ENCODE measurements at places on chromosomes 12 and 14.
A peak's percentile ranks its signal among the peaks of the same experiment; 100 is the strongest.

GRCh38 chr12:130145731-130146130 is 16.5 kb upstream of the FZD10 start:
- no peak for DNase-seq

GRCh38 chr12:93107514-93108312 is 178.6 kb upstream of the EEA1 start:
- DNase-seq, result no peak

DNA sequence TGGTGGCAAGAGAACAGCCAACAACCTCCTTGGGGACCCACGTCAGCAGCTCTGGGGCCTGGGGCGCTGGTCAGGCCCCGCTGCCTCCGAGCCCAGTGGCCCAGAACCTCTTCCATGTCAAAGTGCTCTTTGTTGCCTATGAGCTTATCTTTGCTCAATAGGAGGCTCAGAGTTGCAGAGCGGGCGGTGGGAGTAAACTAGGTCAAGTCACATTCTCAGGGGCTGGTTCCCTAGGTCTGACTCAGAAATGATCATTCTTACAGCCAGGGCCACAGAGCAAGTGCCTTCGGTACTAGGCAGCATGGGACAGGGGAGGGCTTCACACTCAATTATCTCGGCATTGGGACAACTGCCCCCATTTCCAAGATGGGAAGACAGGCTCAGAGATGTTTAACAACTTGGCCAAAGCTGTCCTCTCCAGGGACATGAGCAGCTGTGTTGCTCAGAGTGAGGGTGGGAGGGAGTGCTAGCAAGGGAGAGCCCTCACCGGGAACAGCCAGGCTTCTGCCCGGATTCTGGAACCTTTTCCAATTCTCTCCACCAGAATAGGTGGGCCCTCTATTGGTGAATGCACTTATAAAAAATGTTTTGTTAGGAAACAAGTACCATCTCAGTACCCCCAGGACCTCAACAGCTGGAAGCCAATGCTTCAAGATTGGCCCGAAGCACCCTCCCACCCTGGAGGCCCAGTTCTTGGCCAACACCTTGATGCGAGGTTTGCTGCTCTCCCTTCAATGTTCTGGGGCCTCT is 11.9 kb downstream of the SLC25A29 start:
- no peak for DNase-seq

- no peak for DNase-seq
Observed at GRCh38 chr12:49698619-49699545, 8.3 kb downstream of the FMNL3 start.

GRCh38 chr12:49917166-49917787 is 13.6 kb upstream of the FAIM2 start:
- no peak for DNase-seq

DNA sequence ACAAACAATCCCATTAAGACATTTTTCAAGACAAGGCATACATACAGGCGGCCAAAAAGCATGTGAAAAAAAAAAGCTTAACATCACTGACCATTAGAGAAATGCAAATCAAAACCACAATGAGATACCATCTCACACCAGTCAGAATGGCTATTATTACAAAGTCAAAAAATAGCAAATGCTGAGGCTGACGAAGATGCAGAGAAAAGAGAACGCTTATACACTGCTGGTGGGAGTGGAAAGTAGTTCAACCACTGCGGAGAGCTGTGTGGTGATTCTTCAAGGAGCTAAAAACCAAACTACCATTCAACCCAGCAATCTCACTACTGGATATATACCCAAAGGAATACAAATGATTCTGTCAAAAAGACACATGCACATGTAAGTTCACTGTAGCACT is 216.7 kb downstream of the FOXG1 start:
- DNase-seq, result no peak

DNA sequence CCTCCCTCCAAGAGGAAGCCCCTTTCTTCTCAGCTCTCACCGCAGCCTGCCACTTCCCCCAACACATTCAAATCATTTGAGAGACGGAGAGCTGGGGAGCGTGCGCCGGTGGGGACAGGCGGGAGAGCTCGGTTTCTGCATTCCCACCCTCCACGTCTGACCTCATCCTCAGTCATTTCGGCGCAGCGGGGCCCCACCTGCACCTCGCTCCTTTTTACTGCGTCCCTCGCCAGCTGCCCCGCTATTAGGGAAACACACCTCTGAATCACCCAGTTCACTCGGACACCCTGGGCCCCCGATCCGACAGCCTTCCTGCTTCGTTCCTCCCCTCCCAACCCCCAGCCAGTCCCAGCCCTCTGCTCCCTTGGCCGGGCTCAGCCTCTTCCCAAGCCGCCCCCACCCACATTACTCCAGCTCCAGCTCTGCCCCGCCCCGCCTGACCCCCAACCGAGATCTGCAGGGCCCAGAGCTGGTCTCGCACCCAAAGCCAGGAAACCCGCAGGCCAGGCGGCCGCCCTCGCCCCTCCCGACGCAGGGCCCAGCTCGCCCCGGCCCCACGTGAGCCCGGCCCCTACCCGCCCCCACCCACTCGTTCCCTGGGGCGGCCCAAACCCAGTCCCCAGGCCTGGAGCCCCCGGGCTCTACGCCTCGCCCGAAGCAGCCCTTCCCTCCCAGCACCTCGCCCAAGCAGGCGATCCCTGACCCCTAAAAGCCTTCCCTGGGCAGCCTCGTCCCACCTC is 783 bp downstream of the CORO1C start:
- DNase-seq, result peak; percentile 35

- DNase-seq, result no peak
Observed at GRCh38 chr12:125015680-125016310, 22.4 kb downstream of the BRI3BP start.

GRCh38 chr12:52517005-52517835 is 3.0 kb downstream of the KRT5 start:
- DNase-seq, result no peak

DNA sequence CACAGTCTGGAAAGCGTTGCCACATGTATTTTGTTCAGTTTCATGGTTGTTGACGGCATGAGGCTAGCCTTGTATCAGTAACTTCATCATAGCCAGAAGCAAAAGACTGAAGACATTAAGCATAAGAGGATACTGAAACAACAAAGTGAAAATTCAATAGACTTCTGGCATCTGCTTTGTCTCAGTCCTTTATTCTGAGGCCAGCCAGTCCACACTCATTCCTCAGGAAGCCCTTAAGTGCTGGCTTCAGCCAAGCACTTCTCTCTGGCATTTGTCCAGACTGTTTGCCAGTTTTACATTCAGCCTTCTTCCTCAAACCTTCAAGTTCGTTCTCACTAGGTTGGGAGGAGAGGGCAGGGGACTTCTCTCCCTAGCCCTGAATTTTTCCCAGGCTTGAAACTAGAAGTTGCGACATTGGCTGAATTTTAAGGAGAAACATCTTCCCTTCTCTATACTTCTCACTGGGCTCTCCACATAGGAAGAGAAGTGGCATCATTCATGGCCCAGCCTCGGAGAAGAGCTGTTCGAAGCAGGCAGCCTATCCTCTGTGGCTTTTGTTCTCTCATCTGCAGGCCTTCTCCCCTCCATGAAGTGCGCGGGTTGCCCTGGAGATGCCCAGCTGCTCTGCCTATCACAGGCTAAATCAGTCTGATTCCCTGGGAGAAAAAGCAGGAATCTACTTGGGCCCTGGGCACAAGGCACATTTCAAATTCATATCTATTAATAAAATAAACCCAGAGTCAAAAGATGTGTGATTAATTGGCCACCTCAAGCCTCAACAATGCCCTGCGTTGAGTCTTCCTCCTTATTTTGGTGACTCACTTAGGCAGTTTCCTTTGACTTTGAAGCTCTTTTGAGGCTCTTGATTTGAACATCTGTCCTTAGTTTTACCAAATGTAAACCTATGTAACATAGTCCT is 130.9 kb upstream of the PLEKHA5 start:
- no peak for DNase-seq

- no peak for DNase-seq
Observed at GRCh38 chr12:89960607-89961394, 252.2 kb upstream of the ATP2B1 start.

GRCh38 chr14:94328196-94328595 is 5.1 kb upstream of the SERPINA6 start:
- DNase-seq, result no peak

DNA sequence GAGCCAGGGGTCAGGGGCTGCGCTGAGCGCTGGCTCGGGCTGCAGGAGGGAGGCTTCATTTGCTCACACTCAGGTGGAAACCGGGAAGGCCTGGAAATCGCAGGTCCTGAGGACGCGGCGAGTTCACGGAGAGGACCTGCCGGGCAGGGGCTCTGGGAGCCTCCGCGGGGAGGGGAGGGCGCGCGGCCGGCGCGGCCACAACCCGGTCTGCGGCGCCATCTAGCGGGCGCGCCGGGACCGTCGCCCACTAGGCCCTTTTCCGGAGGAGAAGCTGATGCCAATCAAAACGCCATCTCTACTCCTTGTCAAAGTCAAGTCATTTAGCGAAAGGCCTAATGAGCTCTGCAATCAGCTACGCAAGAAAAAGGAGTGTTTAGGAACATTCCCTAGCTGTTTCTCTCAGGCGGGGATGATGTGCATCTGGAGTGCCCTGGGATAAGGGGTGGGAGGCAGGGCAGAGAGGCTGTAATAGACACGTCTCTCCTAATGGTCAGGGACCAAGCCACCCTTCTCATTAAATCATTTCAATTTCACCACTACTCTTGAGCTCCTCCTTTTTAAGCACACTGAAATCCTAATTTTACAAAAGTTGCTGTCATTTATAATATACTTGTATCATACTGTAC is 885.8 kb upstream of the TMEM132C start:
- DNase-seq, result no peak

GRCh38 chr12:75260316-75260715 is 50.7 kb upstream of the KCNC2 start:
- DNase-seq, result no peak

DNA sequence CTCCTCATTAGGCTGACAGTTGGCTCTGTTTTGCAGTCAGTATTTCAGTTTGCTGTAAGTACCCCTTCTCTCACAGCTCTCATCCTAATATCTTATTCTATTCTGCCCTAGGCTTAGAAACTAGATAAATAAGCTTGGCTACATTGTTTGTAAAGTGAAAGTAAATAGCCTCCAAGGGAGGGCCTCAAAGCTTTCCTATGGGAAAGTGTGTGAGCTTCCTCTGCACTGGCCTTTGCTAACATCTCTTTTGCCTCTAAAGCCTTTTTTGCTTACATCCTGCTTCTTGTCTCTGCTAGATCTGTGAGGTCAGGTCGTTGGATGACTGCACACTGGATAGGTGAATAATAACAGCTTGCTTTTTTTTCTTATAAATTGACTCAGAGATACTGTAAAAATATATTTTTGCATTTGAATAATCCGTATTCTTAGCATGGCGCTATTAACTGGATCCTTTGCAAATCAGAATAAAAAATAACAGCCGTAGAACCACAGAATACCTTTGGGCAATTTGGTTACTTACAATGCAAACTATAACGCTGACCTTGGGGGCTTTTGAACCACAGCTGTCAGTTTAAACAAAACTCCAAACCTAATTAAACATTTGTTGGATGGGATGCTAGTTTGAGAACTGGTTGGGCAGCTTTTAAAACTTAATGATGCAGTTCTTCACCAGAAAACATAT is 55.1 kb downstream of the TTC6 start:
- DNase-seq, result no peak

DNA sequence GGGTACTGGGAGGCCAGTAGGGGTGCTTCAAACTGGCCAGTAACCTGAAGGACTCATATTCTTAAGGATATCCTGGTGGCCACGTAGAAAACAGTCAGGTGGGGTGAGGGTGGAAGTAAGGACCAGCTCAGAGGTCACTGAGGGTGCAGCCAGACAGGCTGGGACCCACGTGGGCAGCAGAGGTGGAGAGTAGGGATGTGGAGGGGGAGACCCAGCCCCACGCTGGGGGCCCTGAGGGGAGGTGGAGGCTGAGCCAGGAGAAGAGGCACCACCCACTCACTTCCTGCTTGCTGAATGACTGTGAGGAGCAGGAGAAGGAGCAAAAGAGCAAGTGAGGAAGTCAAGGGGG is 12.6 kb upstream of the SERPINA3 start:
- no peak for DNase-seq

- no peak for DNase-seq
Observed at GRCh38 chr14:75803765-75804164, 142.7 kb downstream of the TTLL5 start.

GRCh38 chr12:57836442-57837375 is 9.8 kb downstream of the CTDSP2 start:
- DNase-seq, result no peak

DNA sequence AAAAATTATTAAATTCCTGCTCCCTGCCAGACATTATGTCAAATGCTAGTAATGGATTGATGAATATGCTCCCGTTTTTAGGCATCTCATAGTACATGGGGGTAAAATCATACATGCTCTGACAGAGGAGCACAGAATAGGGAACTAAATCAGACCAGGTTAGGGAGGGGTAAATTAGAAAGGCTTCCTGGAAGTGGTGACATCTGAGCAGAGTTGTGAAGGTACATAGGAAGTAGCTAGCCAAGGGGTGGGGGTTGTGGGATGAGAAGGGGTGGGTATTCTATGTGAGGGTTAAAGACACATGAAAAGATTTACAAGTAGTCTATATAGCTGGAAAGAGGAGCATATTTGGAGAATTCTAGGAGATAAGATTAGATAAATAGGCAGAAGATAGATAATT is 171.7 kb upstream of the FBXO33 start:
- DNase-seq, result no peak

DNA sequence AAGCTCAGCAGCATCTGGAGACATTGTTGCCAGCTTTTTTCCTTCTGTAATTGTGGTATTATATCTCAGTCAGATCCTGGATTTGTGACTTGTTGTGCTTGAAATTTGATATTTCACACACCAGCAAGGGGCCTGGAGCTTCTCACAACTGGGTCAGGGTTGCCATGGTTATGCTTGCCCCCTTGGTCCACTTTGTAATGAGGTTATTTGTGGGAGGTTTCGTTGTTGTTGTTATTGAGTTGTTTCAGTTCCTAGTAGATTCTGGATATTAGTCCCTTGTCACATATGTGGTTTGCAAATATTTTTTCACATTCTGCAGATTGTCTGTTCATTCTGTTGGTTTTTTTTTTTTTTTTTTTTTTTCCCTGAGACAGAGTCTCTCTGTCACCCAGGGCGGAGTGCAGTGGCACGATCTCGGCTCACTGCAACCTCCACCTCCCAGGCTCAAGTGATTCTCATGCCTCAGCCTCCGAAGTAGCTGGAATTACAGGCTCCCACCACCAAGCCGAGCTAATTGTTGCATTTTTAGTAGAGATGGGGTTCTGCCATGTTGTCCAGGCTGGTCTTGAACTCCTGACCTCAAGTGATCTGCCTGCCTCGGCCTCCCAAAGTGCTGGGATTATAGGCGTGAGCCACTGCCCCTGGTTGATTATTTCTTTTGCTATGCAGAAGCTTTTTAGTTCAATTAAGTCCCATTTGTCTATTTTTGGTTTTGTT is 80.6 kb upstream of the ETV6 start:
- DNase-seq, result no peak

- DNase-seq, result no peak
Observed at GRCh38 chr14:33962016-33962415, 11.1 kb upstream of the EGLN3 start.

GRCh38 chr12:41527534-41528116 is 339.5 kb downstream of the PDZRN4 start:
- no peak for DNase-seq

GRCh38 chr14:95192311-95192710 is 35.0 kb upstream of the DICER1 start:
- no peak for DNase-seq

GRCh38 chr12:99027461-99027860 is 382.4 kb downstream of the APAF1 start:
- no peak for DNase-seq

- no peak for DNase-seq
Observed at GRCh38 chr12:98721204-98721702, 76.2 kb downstream of the APAF1 start.

- no peak for DNase-seq
Observed at GRCh38 chr14:104547998-104548700, 31.4 kb upstream of the C14orf180 start.

GRCh38 chr12:110373962-110374611 is 29.4 kb downstream of the ANAPC7 start:
- no peak for DNase-seq

- DNase-seq, result no peak
Observed at GRCh38 chr14:81991998-81992397, 458.3 kb upstream of the SEL1L start.
